GM13977 (cell line): ENCODE measurements at places on chromosomes 6 and 20.

DNA sequence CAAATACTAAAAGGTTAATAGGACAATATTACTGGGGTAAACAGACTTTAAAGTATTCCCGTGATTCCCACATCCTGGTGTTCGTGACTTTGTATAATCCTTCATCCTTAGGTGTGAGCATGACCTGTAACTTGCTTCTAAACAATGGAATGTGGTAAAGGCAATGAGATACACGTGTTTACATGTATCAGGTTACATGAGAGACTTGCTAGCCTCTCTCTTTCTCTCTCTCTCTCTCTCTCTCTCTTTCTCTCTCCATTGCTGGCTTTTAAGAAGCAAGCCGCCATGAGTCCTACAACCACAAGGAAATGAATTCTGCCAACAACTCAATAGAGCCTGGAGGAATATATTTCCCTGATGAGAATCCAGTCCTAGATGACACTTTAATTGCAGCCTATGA, 83.9 kb upstream of the LGSN start:
- no peak for DNase-seq

DNA sequence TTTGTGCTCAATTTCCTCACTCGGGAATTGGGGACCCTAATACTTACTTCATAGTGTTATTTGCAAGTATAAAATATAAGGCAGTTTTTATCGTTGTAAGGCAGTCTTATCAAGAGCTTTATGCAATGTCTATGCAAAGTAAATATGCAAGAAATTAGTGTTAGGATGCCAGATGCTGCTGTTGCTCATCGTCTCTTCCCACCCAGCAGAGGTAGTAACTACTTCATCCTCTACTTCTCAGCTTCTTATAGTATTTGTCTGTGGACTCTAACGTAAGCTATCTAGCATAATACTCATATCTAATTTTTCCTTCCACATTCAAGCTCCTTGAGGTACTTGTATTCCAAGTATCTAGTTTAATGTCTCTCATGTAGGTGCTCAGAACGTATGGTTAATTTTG, 11.6 kb downstream of the PLCG1 start:
- DNase-seq: no peak

GRCh38 chr6:55997223-55997874, 122.0 kb upstream of the BMP5 start:
- DNase-seq: no peak

GRCh38 chr6:146968041-146968760, 236.0 kb upstream of the STXBP5 start:
- no peak for DNase-seq

DNA sequence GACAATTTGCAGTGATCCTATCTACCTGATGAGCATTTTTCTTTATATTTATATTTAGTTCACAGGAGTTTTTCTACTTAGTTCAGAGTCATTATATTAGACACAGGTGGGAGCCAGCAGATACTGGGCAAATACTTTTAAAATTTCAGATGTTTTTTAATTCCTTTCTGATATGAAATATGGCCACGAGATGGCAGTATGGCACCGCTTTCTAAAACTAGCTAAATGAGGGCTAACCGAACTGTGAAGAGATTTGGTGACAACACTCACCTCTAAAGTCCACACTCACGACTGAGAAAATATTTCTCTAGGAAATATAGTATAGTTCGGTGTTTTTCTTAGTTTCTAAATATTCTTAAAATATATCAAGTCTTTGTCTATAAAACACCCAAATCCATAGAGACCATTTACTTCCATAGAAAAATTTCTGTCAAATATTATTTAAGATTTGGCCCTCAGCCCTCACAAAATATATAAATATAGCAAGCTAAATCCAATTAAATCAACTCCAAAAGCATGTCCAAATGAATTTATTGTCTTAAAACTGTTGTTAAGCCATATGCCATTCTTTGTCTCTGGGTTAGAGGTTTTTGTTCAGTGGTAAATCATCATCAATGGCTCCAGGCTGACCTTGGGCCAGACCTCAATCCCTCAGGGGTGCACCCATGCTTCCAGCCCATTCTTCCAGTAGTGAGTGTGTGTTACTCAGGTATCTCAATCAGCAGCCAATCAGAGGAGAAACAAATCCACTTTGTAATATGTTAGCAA, 63.6 kb downstream of the HUS1B start:
- DNase-seq: peak; percentile 65

- no peak for DNase-seq
Observed at GRCh38 chr6:94862112-94862511, 715.2 kb upstream of the MANEA start.

DNA sequence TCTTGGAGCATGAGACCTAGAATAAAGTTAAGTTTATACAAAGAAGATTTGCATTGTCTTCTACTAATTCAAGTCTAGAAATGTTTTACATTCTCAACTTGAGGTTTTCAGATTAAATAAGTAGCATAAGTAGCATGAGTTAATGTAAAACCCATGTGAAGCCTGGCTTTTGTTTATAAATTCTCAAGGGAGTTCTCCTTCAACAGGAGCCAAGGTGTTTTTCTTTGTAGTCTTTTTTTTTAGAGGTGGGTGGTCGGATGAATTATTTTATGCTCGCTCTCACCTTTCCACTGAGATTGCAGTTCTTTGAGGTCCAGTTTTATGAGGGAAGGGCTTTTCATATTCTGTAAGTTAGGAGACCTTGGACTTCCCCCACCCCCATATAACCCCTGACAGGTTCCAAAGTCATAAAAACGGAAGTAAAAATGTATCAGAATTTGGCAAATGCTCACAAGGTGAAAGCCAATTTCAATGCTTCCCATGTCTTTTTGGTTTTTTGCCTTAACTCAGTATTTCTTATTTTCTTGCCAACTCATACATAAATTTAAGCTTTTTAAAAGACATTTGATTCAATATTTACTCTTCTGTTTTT, 244.3 kb upstream of the ASCC3 start:
- no peak for DNase-seq

DNA sequence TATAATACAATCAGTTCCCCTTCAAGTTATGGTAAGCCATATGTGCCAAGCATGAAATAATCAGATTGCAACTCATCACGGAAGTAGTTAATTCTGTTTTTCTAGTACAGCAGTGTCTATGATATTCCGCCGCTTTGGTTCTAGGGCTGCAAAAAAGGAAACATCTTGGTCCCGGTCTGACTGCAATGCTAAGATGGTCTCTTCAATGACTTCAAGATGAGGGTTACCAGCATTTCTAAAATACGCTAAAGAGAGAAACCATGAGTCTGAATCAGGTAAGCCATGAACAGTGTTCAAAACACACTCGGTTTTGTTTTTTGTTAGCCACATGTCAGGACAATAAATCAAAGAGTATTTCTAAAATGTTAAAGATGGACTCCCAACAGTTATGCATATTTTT, 3.2 kb upstream of the ANKRD60 start:
- no peak for DNase-seq

DNA sequence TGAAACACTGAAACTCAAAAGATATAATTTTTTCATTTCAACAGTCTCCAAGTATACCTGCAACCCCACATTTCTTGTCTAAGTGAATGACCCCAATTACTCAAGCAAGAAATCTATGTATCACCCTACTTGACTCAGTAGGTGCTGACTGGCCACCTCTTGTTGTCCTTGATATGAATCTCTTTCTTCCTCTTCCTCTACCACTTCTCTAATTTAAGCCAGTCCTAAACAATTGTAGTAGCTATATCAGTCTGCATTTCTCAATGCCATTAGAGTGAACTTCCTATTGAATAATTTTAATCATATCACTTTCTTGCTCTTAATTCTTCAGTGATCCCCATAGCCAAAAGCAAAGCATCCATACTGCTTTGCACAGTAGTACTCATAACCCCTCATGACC, 93.2 kb downstream of the NKAIN2 start:
- no peak for DNase-seq

DNA sequence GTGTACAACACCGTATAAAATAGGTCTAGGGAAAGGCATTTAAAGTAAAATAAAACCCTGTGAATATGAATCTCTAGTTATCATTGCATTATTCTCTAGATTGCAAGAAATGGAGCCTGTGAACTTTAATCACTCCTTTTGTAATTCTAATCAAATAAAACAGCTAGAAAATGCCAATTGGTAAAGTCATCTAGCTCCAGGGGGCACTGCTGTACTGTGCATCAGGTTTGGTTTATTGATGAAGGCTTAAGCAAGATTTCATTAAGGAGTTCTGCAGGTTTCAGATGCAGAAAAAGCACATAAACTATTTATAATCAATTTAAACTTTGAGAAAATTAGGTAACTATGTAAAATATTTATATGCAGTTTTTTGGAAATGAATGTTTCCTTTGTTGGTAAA, 645.0 kb downstream of the PHF3 start:
- DNase-seq: peak; percentile 16

DNA sequence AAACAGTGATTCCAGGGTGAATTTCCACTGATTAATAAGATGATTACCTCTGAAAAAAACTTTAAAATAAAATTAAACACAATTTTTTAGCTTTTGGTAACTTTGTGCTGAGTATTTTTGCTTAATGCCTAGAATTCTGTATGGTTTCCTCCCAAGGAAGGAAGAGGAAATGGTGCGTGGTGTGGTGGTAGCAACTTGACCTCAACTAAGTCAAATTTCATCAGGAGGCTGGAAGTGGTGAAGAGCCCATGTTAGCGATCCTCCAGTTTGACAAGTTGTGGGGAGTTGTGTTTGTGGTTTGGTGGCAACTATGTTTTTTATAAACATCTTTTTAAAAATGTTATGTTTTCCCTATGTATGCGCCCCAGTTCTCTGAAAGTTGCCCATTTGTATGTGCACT, 5.0 kb upstream of the RTF2 start:
- no peak for DNase-seq

GRCh38 chr6:8181951-8182845, 79.8 kb upstream of the EEF1E1 start:
- no peak for DNase-seq

GRCh38 chr6:154932515-154933027, 62.5 kb upstream of the TIAM2 start:
- DNase-seq: no peak

DNA sequence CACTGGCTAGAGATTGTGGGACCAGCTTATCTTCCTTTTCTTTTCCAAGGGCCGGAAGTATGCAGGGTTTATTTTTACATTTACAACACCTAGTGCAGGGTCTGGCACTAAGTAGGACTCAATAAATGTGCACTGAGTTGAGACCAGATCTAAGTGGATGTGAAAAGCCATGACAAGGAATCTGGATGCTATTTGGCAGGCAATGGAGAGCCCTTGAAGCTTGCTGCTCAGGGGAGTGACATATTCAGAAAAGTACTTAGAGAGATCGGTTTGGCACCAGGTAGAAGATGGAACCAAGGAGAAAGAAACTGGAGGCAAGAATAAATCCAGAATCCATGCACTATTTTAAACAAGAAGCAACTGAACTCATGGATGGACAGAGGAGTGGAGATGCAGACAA, 815.8 kb downstream of the MAFB start:
- no peak for DNase-seq

DNA sequence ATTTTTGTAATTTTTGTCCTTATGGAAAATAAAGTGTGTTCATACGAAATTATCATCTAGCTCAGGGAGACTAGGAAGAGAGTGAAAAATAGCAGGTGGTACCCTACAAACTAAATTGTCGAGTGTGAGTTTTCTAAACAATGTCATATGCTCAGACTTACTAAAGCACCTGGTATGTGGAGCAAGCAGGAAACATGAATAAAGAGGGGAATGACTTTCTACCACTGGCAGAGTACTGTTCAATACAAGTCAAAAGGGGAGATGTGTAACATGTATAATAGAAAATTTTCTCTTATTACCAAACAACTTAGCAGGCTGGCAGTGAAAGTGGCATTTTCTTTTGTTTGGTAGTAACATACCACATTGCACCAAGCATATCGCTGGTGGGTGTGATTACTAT, 36.1 kb downstream of the CTNNBL1 start:
- no peak for DNase-seq

- no peak for DNase-seq
Observed at GRCh38 chr6:73234733-73235132, 9.4 kb upstream of the KHDC1L start.

- DNase-seq: peak; percentile 63
Observed at GRCh38 chr6:134822920-134823709, 126.8 kb downstream of the ALDH8A1 start.

DNA sequence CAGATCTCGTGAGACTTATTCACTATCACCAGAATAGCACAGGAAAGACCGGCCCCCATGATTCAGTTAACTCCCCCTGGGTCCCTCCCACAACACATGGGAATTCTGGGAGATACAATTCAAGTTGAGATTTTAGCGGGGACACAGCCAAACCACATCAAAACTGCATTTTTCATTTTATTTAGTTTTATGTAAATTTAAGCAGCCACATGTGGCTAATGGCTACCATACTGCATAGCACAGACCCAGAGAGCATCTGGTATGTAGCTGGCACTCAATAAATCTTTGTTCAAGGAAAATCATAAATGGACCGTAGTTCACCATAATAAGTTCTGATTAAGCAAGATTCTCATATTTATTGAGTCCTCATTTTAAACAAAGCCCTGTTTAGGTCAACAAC, 15.3 kb downstream of the GFOD1 start:
- no peak for DNase-seq

DNA sequence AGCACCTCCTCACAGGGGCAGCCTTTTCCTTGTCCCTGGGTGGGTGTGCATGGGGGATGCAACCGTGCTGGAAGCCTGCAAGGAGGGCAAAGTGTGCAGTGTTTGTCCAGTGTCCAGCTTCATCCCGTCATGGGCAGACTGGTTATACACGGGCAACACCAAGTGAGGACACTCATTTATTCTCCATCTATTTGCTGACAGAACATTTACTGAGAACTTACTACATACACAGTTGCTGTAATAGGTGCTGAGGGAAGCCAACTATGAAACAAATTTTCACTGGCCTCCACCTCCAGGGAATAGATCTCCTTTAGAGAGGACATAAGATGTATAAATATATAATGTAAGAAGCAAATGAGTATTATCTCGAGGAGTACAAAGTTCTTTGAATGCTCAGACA, 136.7 kb downstream of the LRFN2 start:
- DNase-seq: no peak

- no peak for DNase-seq
Observed at GRCh38 chr20:57938158-57939108, 228.6 kb upstream of the PMEPA1 start.

DNA sequence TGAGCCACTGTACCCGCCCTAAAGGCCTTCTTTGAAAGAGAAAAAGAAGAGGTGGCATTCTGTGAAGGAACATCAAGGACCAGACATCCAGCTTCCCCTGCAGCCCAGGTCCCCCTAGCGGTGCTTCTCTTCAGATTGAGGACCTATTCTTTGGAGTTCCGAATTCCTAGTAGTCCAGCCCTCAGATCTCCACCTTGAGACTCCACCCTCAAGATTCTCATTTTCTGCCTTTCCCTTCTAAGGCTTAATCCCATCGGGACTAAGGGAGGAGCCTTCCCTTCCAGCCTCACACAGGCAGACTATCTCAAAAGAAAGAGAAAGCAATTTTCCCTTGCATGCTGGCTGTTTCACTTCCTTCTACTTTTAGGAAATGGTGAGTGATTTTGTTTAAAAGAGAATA, 32.5 kb downstream of the MUC22 start:
- DNase-seq: no peak

DNA sequence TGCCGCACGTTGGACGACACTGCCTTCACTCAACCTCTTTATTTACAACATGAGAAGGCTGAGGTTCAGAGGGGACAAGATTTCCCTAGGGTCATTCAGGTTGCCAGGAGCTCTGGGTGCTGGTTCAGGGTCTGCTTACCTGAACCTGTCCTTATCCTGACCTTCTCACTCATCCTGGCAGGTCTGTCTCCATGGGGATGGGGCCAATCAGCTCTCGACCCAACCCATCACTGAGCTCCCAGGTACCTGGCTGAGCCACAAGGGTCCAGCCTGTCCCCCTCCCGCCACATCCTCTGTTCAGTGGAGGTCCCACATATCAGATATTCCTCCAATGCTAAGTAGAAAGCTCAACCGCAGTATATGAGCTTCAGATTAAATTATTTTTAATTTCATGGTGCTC, 225.6 kb downstream of the ANKRD60 start:
- no peak for DNase-seq
